ENCODE measurements at places on chromosomes 13 and 19.

GRCh38 chr13:27257648-27258253 is 6.4 kb downstream of the RPL21 start:
- no peak for DNase-seq

DNA sequence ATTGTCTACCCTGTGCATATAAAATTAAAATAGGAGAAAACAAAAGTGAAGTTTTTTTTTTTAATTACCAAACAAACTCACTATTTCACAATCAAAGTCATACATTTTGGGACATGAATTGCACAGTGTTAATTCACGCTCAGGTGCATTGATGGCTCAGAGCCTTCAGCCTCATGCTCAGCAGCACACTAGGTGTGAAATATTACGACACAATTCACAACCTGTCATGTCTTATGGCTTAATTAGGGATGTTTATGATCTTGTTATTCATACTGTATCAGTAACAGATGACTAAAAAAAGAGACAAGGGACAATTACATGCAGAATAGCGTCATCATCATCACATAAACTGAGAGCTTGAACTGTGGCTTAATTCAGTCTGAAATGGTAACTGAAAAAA is 2005.5 kb upstream of the PCDH20 start:
- DNase-seq: no peak

DNA sequence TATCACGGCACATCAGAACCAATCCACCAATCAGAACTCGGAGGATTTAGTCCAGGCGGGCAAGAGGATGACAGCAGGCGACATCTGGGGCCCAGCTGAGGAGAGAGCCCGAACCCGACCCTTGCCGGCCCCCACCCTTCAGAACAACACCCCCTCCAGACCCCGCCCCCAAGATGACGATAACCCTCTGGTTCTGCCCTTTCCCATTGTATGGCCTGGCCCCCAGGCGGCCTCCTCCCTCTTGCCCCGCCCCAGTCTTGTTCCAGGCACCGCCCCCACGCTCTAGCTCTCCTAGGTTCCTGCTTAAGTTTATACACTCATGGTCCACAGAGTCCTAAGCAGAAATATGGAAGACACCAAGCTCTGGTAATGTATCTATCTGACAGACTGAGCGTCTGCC is 2.8 kb upstream of the ZNF83 start:
- no peak for DNase-seq

GRCh38 chr13:109415057-109415456 is 371.3 kb downstream of the IRS2 start:
- DNase-seq: no peak

- DNase-seq: no peak
Observed at GRCh38 chr19:49361438-49362047, 673 bp downstream of the TEAD2 start.

GRCh38 chr13:98370261-98370660 is 193.2 kb upstream of the RNF113B start:
- no peak for DNase-seq

- no peak for DNase-seq
Observed at GRCh38 chr13:101262306-101262705, 154.0 kb downstream of the NALCN start.

- DNase-seq: no peak
Observed at GRCh38 chr13:93505104-93505952, 278.7 kb downstream of the GPC6 start.

DNA sequence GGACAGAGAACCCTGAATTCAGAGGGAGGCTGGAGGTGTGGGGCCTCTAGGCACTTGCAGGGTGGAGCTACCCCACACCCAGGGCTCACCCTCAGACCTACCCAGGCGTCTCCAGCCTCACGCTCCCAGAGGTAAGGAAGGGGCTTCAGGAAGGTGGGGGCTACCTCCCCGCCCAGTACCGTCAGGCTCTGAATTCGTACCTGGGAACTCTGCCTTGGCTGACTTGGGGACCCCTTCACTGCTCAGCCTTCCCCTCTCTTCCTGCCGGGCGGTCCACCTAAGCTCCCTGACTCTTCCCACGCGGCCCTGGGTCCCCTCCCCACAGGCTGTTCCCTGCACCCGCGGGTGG is 28.5 kb upstream of the PARP4 start:
- no peak for DNase-seq

DNA sequence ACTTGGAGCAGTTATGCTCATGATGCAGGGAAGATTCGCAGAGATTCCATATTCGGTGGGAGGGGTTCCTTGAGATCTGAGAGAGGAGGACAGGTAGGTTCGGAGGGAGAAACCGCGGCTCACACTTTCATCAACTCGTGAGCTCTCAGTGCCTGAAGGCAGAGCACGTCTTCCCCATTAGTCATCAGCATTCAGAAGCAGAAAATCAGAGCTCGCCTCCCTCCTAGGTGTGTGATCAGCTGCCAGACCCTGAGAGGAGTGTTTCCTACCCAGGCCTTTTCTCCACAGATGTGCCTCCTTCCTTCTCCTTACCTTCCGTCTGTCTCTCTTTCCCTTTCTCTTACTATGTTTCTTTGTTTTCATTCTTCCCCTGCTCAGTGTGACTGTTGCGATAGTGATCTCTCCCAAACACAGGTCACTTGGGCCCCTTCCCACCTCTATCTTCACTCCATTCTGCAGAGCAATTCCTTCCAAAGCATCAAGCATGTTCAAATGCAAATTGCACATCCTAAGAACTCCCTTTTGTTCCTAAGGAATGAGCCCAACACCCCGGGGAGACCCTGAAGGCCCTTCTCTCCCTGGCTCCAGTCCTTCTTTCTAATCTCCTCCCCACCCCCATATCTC is 389.5 kb downstream of the UQCRFS1 start:
- no peak for DNase-seq
